ENCODE measurements at places on chromosomes 13 and 19.

DNA sequence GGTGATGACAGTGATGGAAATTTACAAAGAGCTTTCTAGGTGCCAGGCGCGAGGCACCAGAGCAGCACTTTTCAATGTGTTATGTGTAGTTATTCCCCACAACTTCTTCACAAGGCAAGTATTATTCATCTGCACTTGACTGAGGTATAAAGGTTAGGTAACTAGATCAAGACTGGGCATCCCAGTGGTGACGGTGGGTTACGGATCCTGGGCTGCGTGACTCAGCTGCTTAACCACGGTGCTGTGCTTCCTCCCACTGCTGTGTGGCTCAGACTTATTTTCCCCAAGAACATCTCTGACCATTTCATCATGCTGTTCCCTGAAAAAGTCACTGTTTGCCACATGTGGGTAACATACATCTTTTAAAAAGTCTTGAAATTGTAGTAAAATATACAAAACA is 19.3 kb downstream of the EDDM13 start:
- DNase-seq, result no peak

- no peak for DNase-seq
Observed at GRCh38 chr13:98060282-98060681, 82.6 kb upstream of the FARP1 start.

GRCh38 chr19:57682226-57682766 is 519 bp downstream of the ZNF551 start:
- DNase-seq, result no peak

DNA sequence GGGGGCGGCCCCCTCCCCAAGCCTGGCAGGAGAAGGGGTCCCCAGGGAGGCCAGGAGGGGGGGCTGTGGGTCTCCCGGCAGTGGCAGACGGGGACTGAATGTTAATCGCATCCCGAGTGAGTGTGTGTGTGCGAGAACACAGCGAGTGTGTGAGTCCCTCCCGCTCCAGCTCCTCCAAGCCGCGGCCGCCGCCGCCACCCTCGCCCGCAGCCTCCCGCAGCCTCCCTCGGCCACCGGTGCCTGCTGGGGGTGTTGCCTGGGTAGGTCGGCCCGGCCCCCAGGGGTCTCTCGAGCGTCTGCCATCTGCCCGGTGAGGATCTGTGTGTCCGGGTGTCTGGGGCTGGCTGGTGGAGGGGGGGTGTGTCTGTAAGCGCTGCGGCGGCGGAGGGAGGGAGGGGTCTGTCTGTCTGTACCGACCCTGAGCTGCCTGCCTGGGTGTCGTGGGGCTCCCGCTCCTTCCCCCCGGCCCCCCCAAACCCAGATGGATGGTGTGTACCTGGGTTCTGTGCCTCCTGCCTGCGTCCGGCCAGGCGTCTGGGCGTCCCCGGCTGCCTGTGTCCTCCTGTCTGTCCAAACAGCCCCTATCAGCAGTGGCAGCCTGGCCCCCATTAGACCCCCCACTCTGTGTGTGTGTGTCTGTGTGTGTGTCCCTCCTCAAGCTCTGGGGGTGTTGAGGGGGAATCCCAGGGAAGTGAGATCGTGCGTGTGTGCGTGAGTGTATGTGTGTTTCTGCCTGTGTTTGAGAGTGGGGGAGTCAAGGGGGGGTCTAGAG is at the start of gene GRIN2D:
Gene GRIN2D, plus strand, starts transcription at position 110 of the 772 bp plus-strand sequence. CDS start 4,725 bp downstream, outside the sequence.
- no peak for DNase-seq

- no peak for DNase-seq
Observed at GRCh38 chr19:30340771-30341561, 31.2 kb upstream of the ZNF536 start.

DNA sequence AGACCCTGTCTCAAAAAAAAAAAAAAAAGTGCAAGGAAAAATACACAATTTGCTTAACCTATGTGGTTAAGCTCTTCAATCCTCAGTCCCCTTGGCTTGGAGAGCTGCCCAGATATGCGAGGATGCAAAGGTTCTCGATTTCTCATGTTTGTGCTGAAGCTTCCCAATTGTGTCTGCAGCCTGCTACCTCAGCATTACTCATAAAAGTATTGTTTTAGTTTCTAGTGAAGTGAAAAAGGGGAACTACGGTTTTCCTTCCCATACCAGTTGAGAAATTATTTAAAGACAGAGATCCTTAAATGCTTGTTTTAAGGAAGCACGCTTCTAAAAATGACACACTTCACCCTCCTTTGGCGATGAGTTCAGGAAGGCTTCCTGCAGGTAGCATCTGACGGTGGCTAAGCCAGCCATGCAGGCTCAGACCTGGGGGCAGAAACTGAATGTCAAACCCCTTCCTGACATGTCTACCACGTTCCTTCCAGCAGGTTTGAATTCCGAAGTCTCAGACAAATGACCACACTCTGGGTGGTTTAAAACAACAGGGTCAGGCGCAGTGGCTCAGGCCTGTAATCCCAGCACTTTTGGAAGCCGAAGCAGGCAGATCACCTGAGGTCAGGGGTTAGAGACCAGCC is 47.9 kb downstream of the RUBCNL start:
- DNase-seq, result no peak

GRCh38 chr19:1745589-1746031 is 7.7 kb upstream of the ONECUT3 start:
- no peak for DNase-seq

DNA sequence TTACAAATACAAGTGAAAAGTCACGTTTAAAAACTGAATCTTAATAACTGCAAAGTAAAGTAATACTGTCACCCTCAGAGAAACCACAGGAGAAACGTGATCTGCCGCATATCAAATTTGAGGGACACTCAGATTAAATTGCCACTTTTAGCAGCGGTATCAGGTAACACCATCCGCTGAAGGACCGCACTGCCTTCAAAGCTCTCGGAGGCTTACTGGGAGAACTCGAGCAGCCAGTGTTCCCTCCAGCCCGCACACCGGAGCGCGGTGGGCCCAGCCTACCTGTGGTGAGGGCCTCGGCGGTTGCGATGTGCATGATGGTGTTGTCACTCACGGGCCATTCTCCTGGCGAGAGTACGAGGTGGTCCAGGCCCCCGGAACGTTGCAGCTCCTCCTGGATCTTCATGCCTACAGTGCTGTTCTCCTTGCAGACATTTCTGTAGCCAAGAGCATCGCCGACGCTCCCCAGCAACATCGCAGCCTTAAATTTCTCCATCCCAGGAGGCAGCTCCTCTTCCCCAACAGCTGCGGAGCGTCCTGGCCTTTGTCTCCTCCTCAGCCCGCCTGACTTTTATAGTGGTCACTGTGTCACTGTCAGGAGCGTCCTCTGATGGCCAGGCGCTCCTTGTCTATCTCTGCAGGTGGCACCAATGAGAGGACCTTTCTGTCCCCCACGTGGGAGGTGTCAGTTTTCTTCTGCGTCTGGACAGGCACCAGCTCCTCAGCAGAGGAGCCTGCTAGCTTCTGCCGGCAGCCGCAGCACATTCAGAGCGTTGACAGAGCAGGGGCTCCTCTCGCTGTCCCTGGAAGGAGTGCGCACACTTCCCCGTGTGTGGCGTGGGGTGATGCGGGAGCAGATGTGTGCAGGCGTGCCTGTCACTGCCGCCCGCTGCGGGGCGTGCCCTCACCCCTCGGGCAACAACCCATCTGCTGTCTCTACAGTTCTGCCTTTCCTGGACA is at the start of gene ADPRHL1:
Gene ADPRHL1, minus strand, starts transcription at position 547 of the 960 bp plus-strand sequence. Its CDS starts 51 bp downstream, at position 496.
- no peak for DNase-seq

DNA sequence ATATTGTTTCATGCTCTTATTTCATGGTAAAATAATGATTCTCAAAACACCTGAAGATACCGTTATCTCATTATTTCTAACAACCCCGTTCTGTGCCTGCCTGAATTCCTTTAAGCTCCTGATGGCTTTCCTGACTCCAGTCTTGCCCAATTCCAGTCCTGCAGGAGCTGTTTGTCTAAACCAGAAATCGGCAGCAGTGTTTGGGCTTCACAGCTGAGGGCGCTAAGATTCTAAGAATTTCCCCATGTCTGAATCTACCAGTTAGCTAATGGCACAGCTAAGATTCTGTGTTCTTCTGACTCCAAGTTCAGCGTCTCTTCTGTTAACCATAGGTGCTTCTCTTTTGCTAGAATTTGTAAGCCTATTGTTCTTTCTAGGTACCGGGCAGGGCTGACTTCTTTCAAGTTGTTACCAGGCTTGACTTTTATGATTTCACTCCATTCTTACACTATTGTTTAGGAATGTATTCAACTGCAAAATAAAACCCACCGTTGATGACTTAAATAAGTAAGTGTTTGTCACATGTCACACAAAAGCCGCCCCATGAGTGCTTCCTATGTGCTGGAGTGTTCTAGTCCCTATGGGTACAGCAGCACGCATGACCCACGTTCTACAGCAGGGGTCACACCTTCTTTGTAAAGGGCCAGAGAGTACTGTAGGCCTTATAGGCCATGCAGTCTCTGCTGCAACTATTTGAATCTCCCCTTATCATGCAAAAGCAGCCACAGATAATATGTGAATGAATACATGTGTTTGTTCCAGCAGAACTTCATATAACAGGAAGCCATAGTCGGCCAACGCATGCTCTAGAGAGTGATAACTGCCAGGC is 168.3 kb upstream of the RNF113B start:
- DNase-seq, result no peak

- no peak for DNase-seq
Observed at GRCh38 chr13:111281751-111282311, 38.6 kb upstream of the TEX29 start.

DNA sequence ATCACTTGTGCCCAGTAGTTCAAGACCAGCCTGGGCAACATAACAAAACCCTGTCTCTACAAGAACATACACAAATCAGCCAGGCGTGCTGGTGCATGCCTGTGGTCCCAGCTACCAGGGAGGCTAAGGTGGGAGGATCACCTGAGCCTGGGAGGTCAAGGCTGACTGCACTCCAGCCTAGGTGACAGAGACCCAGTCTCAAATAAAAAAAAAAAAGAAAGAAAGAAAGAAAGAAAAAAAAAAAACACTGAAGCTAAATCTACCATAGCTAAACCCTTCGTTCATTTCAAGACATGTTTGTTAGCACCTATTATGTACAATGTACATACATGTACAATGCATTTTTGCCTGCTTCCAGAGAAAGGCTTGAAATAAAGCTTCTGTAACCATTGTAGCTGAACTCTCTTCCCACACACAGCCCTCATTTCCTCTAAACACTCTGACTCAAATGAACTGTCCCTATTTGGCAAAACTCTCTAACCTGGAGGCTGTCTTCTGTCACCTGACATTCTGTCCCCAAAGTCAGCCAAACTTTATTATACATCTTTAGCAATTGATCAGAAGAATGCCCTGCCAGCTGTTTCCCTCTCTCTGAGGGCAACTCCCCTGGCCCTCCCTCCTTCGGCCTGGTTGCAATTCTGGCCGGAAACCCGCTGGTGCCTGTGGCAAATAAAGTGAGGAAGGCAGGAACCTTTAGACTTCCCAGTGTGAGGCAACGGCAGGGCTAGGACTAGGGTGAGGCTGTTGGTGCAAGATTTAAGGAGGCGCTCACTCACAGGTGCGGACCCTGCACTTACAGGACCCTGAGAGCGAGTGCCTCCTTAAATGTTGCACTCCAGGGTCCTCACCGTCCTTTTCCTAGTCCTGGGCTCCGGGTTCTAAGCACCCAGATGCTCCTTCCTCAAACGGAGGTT is 1.8 kb downstream of the ETHE1 start:
- DNase-seq, result peak; percentile 16

DNA sequence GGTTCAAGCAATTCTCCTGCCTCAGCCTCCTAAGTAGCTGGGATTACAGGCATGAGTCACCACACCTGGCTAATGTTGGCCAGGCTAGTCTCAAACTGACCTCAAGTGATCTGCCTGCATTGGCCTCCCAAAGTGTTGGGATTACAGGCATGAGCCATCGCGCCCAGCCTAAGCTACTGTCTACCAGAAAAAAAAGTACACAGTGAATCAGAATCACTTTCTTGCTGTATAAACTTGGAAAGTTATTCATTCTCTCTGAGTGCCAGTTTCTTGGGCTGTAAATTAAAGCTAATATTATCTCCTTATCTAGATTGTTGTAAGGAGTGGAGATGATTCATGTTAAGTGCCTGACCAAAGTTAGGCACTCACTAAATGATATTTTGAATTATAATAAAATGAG is 242.8 kb downstream of the ENOX1 start:
- DNase-seq, result no peak

- DNase-seq, result no peak
Observed at GRCh38 chr13:103007427-103007762, 58.8 kb downstream of the SLC10A2 start.

GRCh38 chr13:49812812-49813211 is 20.3 kb upstream of the KPNA3 start:
- no peak for DNase-seq

GRCh38 chr13:44873461-44873860 is 115.8 kb downstream of the NUFIP1 start:
- DNase-seq, result no peak

- no peak for DNase-seq
Observed at GRCh38 chr13:62158520-62158919, 742.9 kb upstream of the PCDH20 start.

DNA sequence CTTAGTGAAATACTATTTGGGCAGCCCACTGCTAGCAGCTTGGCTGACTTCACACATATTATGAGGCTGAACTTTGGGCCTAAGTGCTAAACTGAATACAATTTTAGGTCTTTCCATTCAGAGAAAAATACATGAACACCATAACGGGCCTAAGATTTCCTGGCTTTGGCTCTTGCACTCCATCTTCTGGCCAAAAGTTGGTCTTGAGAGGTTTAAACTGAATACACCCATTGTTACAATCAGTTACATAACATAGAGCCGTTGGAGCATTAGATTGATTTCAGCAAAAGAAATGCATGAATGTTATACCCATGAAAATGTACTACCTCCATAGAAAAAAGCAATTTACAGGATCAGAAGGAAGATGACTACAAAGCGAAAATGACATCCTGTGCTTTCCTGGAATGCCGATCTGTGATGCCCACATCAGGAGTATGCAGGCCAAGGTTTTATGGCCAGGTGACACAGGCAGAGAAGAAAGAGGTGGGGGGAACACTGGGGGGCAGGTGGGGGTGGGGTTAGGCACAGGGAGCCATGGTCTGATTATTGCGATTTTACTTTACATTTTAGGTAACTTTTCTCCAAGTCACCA is 11.1 kb upstream of the SHISA2 start:
- DNase-seq, result peak; percentile 7

DNA sequence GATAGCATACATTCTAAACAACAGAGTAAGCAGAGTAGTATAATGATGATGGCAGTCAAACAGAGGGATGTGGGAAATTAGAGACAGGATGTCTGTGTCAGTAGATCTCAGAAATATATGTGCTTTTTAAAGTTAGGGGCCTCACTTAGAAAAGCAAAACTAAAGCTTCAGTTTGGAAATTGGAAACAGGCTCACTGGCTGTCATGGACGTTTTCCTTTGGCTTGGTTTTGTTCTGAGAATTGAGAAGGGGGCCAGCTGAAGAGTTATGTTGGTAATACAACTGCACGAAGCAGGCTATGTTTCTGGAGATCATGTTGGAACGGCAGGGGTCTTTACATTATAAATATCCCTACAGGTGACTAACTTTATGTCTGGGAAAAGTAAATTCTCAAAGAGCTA is 261.3 kb downstream of the LMO7 start:
- no peak for DNase-seq

DNA sequence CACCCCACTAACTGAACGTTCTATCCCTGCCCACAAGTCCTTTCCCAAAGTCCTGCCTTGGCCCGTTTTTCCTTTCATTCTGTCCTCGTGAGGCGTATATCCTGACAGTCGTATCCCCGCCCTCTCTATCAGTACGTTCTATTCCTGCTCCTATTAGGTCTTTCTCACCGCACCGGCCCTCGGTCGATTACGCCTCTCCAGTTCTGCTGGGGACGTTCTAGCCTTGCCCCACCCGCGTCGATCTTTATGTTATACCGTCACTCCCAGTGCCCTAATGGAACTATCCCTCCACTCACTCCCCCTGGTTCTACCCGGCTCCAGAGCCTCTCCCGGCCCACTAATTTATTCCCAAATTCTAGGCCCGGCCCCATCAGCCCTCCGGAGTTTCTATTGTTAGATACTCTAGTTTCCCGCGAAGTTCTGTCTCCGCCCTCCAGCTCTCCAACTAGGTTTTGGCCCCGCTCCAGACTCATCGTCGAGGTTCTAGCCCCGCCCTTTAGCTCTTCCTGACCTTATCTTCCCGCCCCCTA is 2.0 kb downstream of the PLAUR start:
- no peak for DNase-seq

All from effector CD8-positive, alpha-beta T cell (primary cell).